ENCODE measurements at places on chromosomes 11 and 22.

GRCh38 chr11:126313826-126314225, 10.0 kb downstream of the DCPS start:
- DNase-seq, result no peak

GRCh38 chr11:87022254-87022653, 15.5 kb upstream of the TMEM135 start:
- DNase-seq, result no peak

- DNase-seq, result peak; percentile 61
Observed at GRCh38 chr22:38114484-38115398, 4.3 kb upstream of the BAIAP2L2 start.

DNA sequence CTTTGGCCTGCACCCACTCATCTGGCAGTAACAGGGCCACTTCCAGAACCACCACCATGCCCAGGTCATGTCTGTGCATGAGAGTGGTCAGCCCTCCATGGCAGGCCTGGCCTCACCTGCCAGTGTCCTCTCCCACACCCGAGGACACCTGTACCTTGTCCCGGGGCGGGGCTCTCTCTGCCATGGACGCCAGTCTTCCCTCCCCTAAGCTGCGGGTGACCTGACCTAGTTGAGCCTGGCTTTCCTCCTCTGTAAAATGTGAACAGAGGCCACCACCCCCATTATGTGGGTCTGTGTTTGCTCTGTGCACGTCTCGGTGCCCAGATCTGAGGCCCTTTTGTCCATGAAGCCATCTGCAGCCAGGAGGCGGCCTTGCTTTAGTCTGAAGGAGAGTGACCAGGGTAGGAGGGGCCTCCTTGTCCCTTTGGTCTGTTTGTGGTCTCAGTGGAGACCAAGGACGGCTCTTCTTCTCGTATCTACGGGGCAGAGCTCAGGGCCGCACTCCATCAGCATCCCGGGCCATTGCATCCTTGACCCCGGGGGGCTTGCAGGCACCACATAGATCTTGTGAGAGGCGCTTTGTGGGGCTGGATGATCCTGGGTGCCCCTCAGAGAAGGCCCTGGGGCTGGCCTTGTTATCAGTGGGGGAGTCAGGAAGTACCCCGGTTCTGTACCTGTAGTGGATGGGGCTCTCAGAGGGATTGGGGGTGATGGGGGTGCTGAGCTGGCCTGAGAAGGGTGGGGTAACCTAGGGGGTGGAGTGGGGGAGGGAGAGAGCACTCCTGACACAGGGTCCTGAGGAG, 121.6 kb downstream of the KCNQ1 start:
- DNase-seq, result no peak

DNA sequence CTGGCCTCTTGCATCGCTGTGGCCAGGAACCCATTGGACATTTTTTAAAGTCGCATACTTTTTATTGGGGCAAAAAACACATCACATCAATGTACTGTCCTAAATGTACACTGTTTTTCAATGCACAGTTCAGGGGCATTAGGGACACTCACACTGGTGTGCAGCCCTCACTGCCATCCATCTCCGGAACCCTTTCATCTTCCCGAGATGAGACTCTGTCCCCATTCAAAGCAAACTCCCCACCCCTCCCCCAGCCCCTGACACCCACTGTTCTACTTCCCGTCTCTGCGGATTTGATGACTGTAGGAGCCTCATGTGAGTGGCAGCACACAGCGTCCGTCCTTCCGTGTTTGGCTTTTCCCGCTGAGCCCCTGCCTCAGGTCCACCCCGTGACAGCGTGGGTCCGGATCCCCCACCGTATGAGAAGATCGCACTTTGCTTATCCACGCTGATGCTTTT, 41.8 kb upstream of the TH start:
- no peak for DNase-seq

GRCh38 chr11:112225753-112226061, 521 bp upstream of the PTS start:
- no peak for DNase-seq

GRCh38 chr11:43542750-43543712, 137.5 kb upstream of the HSD17B12 start:
- no peak for DNase-seq

DNA sequence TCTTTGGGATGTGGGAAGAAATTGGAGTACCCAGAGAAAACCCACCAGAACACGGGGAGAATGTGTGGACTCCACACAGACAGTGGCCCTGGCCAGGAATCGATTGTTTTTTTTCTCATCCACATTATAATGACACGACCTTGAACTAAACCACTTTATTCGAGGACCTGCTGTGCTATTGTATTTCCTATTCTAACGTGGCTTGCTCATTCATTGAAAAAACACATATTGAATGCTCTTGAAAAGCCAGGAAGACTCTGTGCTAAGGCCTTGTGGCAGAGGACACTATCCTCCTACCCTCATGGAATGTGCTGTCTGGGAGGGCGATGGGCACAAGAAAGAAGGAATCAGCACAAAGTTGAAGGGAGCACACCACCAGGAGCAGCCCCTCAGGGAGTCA, 9.1 kb upstream of the SREBF2 start:
- DNase-seq, result no peak

DNA sequence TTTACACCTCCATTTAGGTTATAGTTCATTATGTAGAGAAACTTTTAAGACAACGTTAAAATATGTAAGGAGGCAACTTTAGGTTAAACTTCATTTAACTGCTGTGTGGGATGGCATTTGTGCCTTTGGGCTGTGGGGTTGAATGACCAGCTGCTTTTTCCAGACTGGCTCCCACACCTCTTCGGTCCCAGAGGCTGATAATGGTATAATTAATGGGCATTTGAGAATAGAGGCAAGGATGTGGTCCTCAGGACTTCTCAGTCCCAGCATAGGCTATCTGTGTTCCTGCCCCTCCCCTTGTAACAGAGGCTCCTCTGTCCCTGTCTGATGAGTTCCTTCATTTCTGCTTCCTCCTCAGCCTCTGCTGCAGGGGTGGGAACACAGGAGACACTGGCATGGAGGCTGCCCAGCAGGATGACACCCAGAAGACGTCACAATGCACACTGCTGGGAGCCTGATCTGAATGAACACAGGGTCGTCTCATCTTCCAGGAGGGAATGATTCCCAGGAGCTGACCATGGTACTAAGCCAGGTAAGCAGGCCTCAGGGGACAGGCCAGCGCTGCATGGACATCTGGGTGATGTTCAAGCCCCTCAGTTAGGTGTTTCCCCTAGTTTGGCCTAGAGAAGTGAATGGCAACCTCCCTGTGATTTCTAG, 17.1 kb upstream of the GNAZ start:
- no peak for DNase-seq

DNA sequence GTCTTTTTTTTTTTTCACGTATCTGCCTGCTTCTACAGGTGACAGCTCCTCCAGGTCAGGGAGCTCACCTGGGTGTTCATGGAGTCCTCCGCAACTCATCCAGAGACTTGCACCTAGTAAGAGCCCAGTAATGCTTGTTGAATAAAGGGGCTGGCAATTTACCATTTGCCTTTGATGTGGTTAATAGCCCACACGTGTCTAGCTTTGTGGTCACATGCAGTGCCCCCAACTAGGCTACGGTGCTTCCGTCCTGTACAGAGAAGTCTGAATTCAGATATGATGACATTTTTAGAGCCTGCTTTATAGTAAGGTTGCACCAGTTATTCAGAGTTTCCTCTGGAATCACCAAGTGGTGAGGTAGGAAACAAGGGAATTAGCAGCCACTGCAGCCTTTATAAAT, 199.4 kb upstream of the MTMR2 start:
- no peak for DNase-seq

DNA sequence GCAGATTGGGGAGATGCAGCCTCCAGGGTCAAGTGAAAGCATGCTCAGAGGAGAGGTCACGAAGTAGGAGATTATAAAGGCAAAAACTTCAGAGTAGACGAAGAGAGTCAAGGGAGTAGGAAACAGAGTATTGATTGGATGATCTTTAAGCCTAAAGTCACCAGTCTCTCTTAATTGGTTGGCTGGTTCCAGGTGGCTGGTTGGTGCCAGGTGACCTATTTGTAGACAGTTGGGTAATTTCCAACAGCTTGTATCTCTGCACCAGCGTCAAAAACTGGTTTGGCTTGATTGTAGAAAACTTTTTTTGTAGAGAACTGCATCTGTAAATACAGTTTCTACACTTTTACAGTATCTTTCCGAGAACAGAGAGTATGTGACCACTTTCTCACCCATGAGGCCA, 75.7 kb upstream of the CCDC90B start:
- DNase-seq, result no peak

DNA sequence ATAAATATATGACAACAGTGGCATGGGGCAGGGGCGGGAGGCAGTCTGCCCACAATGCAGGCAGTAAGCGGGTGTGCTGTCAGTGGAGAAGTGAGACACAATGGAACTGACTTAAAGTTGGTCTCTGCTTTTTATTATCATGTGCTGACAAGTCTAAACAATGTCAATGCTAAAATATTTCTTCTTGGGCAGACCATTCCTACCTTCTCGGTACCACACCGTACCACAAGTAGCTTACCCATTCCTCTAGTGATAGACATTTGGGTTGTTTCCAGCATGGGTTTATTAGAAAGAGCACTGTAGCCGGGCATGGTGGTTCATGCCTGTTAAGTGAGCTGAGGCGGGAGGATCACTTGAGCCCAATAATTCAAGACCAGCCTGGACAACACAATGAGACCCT, 2.6 kb upstream of the CHADL start:
- no peak for DNase-seq

- DNase-seq, result no peak
Observed at GRCh38 chr22:30000566-30000965, 79.7 kb upstream of the HORMAD2 start.

- DNase-seq, result no peak
Observed at GRCh38 chr11:33959855-33960400, 68.1 kb upstream of the LMO2 start.

DNA sequence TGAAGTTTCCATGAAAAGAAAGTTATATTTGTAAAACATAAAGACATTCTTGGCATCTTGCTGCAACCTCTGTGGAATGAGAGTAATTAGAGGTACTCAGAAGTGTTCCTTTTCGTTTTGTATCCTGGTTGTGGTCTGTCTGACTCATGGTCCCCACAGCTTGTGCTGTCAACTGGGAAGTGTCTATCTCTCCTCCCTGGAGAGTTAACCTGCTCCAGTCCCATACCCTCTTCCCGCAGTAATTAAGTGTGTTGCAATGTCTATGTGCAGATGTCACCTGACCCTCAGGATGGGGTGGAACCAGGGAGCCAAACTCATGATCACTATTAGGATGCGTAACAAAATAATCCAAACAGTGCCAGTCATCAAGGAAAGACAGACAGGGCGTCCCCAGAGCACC, 23.0 kb upstream of the ZDHHC13 start:
- no peak for DNase-seq

GRCh38 chr11:13595166-13595565, 73.3 kb upstream of the FAR1 start:
- no peak for DNase-seq

DNA sequence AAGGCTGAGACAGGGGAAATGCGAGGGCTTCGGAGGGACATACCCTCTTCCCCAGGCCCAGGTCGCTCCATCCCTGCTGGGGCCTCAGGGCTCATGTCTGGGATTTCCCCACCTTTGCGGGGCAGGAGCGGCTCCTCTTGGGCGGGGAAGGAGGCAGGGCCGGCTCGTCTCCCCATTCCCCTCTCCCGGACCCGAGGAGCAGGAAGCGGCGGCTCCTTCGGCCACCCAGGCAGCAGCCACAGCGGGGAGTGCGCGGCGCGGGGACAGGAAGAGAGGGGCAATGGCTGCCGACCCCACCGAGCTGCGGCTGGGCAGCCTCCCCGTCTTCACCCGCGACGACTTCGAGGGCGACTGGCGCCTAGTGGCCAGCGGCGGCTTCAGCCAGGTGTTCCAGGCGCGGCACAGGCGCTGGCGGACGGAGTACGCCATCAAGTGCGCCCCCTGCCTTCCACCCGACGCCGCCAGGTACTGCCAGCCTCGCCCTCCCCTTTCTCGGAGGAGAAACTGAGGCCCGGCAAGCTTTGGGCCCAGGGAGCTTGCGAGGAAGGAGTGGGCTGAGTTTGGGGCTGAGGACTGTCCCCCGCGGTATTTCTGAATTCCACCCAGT, at the start of gene ANKK1:
TSS of gene ANKK1 (plus strand) at position 175 of the 607 bp plus-strand sequence. CDS start at position 281, 106 bp downstream.
- DNase-seq, result no peak

DNA sequence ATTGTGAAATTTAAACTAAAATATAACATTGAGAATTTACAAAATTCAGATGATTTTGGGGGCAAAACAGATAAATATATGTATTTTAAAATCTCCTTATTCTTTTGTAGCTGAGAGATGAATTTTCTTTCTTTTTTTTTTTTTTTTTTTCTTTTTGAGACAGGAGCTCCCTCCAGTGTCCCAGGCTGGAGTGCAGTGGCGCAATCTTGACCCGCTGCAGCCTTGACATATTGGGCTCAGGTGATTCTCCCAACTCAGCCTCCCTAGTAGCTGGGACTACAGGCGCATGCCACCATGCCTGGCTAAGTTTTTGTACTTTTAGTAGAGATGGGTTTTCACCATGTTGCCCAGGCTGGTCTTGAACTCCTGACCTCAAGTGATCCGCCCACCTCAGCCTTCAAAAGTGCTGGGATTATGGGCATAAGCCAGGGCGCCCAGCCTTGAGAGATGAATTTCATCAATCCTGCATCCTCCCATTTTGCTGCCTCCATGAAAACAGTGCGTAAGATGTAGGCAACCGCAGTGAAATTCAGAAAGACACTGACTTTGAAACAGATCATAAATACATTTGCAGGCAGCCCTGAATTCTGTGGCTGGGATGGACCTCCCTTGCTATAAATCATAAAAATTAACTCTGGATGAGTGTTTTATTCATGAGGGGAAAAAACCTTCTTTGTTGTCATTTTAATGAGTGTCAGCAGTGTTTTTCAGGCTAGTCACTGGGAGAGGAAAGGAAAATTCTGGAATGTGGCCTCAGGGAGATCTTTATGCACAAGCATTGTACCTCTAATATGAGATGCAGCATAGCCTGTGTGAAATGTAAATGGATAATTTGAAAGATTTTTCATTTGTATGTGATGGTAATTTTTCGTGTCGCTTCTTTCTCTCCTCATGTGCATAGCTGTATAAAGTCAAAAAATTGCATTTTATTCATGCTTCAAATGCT, 14.4 kb downstream of the ELMOD1 start:
- no peak for DNase-seq

DNA sequence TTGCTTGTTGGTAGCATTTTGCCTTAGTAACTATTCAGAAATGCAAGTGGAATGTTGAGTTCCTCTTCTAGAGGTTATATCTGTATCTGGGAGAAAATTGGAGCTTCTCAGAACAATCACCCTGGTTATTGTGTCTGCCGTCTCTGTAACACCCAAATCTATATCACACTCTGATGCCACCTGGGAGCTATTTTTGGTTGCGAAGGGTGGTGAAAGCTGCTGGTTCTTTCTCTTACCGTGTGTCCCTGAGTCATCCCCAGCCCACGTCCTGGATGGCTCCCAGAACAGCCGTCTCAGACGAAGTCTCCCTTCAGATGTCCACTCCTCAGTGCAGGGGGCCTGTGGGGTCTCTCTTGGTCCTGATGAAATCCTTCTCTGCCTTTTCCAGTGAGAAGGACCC, 83.5 kb downstream of the C22orf31 start:
- no peak for DNase-seq

DNA sequence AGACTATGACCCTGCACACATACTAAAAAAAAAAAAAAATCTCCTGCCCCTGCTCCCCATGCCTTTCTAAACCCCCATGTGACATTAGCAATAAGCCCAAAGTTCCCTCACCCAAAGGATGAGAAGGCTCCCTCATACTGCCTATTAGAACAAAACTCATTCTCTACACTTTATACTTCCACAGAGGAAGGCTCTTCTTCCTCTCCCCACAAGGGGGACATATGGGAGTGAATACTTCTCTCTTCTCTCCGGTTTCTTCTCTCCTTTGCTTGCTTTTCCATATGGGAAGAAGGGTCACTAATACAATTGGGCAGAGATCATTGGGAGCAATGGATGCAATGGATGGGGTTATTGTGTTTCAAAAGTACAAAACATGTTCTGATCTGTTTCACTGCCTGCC, 3.3 kb downstream of the OR52L1 start:
- no peak for DNase-seq

Measured in T-helper 17 cell (primary cell).